Activated T-cell treated with anti-CD3 and anti-CD28 coated beads, Interleukin-2, amount 50 U/mL, for 72 hours (primary cell): ENCODE measurements at places on chromosomes 16 and 17. TPM values are rescaled to one million over a fixed set of nuclear protein-coding genes. Genes with fewer than 3 reads are reported as not detected.

HEATR3 gene
- total RNA-seq, result 19.5 TPM

ABAT gene
- 12.8 TPM for total RNA-seq

GJC1 gene
- total RNA-seq, result 4.7 TPM

POLG2 gene
- 40.7 TPM for total RNA-seq

DNAI2 gene
- total RNA-seq, result 1.4 TPM

CYB561 gene
- 10.2 TPM for total RNA-seq

DNA sequence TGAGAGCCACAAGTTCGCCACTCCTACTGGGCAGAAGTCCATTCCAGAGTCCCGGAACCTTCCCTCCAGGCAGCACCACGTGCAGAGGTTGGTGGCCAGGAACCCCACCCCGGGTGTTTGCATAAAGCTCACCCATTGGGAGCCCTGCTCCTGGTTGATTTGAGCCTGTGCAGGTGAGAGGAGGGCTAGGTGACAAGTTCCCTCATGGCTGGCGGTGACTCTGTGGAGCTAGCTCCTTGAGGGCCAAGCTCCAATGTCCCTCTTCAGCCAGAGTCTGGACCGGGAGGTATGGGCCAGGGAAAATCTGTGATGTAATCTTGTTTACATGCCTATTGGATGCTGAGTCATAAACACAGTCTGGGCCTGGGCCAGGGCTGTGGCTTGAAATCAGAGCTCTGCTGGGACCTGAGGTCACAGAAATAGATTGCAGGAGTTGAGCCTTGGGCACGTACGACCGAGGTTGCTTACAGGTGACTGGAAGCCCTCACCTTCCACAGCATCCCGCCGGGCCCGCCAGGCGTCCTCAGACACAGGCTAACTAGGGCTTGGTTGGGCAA is 118.9 kb downstream of the AATF start:
- DNase-seq, result no peak

- DNase-seq, result peak; percentile 40
These were observed 27.6 kb upstream of the PITPNA start for GRCh38 chr17:1590029-1590746.

GRCh38 chr16:71352466-71352865 is 6.1 kb upstream of the CALB2 start:
- DNase-seq, result no peak

DNA sequence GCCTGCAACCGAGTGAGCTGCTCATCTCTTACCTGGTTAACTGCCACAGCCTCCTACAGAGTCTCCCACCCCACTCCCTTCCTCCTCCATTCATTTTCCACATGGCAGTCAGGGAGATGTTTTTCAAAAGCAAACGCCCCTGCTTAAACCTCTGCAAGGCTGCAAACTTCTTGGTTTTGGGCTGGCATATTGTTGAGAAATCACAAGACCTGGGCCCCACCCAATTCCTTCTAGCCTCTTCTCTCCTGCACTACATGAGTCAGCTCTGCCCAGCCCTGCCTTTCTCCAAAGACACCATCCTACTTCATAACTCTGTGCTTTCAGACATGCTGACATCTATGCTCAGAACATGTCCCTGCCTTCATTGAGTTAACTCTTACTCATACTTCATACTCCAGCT is 136.1 kb downstream of the SPACA3 start:
- DNase-seq, result no peak

DNA sequence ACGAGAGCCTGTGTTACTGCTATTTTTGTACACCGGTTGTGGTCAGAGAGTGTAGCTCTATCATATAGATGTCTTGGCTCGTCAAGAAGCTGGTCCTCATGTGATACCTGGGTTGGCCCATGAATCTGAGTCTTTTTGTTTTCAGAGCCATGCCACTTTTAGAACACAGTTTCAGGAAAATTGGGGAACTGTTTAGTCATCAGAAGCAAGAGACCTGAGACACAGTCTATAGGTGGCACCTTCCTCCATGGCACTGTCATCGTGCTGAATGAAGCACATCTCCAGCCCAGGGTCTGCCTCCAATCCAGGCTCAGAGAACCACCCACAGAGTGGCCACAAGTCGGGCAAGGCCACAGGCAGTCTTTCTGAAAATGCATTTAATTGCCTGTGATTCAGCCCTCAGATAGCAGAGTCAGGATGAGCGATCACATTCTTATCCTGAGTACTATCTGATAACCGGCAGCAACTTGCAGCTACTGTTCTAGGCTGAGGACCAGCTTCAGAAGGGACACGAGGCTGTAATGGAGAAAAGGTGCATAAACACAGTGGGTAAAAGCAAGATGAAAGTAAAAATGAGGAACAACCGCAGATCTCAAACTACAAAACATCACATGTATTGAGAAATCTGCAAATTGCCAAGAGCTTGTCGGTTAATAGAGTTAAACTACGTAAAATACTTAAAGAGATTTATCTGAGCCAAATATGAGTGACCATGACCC is 14.2 kb upstream of the HAPSTR1 start:
- peak; percentile 50 for DNase-seq

DNA sequence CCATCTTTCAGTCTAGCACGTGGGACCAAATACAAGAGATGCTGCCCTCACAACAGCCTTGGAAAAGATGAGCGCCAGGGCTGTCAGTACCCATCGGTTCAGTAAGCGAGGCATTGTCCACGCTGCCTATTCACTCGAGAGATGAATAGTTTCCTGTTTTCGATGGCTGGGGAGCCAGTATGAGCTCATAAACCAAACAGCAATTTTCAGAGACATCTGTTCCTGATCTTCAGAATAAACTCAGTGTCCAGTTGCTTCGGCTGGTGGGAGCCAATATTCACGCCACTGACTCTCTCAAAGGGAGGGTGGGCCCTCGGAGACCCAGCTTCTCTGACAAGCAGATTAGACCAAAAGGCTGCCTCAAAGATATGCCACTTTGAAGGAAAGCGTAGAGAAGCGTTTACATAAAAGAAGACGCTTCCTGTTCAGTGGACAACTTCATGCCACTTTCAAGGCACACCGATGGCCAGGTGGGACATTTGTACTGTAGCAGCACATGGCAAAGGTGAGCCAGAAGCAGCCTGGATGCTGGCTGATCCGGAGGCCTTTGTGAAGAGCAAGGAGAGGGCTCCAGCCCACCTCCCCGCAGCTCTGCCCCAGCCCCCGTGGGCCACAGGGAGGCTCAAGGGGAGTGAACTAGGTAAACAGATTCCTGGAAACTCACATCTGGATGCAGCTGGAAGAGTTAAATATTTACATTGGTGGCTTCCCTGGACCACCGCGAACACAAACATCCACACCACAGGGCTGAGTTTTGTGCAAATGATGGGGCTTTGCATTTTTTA is 6.0 kb downstream of the TIMM22 start:
- no peak for DNase-seq

GRCh38 chr16:48350736-48351135 is 34.5 kb downstream of the SIAH1 start:
- DNase-seq, result peak; percentile 40

- peak; percentile 21 for DNase-seq
These were observed 942 bp downstream of the LDAF1 start for GRCh38 chr16:21159281-21159951.

DNA sequence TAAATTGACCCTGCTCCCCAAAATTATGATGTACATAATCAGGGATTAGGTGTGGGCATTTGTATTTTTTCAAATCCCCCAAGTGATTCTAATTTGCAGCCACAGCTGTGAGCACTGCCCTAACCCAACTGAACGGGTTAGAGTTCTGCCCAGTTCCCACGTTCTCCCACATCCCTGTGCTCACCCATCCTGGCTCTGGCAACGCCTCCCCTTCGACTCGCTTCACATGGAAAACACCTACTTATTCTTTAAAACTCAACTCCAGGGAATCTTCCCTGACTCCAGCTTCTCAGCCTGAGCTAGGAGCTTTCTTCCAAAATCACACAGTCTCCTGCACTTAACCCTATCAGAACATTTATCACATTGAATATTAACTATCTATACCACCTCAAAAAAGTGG is 17.6 kb upstream of the C16orf82 start:
- DNase-seq, result no peak

DNA sequence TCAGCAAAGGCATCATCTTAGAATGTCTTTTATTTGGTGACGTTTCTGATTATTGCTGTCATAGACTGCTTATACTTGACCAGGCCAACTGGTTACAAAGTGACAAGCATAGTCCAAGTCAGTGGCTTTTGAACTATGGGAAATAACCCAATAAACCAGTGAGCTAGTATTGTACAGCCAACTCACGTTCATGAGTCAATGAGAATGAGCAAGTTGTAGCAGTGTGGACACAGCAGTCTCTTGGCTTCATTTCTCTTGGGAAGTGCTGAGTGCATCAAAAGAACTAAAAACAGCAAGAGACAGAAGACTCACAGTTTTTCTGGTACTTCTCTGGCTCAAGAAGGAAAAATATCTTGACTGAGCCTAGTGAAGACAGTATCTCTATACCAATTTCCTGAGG is 36.9 kb upstream of the CRISPLD2 start:
- DNase-seq, result no peak

DNA sequence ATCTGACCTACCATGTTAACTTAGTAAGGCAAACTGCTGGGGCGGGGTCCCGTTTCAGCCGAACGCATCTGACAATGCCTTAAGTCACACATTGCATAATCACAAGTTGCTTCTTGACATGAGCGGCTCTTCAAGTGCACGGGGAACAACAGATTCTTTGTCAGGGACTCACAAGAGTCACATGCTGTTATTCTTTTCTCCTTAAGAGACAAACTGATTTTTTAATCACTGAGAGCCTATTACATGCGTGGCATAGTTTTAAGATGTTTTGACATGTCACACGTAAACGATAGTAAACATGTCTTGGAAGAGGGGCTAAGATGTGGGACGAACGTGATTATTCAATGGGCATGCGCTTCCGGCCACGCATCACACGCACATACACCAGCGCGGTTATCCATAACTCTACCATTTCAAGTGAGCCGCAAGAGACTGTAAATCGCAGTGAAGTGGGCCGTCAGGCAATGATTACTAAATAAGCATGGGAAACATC is 63.4 kb downstream of the ADCY9 start:
- DNase-seq, result no peak

GRCh38 chr16:83994703-83995102 is 26.7 kb downstream of the NECAB2 start:
- no peak for DNase-seq

DNA sequence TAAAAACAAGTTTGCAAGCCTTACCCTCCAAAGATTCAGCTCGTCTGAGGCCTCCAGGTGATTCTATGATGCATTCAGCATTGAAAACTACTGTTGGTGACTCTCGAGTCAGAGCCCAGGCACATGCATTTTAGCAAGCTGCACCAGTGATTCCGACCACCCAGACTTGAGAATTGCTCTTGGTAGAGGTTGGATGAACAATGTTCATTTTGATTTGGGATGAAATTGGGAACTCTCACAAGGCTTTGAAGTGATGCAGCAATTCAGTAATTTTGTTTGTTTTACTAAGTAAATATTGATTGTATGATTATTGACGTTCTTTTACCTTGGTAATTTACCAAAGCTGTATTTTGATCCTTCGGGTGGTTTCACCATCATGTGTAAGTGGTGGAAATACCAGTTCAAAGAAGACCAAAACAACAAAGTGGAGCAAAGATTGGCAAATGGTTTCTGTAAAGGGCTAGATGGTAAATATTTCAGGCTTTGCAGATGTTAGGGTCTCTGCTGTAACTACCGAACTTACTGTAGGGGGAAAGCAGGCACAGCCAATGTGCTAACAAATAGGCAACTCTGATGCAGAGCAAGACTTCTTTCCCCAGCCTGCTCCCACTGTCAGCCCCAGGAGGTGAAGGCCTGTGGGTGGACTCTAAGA is 11.8 kb downstream of the ALDH3A2 start:
- no peak for DNase-seq

GRCh38 chr17:81002013-81002384 is 10.4 kb downstream of the CHMP6 start:
- no peak for DNase-seq

- no peak for DNase-seq
These were observed 86.4 kb downstream of the IRX3 start for GRCh38 chr16:54200161-54200534.

DNA sequence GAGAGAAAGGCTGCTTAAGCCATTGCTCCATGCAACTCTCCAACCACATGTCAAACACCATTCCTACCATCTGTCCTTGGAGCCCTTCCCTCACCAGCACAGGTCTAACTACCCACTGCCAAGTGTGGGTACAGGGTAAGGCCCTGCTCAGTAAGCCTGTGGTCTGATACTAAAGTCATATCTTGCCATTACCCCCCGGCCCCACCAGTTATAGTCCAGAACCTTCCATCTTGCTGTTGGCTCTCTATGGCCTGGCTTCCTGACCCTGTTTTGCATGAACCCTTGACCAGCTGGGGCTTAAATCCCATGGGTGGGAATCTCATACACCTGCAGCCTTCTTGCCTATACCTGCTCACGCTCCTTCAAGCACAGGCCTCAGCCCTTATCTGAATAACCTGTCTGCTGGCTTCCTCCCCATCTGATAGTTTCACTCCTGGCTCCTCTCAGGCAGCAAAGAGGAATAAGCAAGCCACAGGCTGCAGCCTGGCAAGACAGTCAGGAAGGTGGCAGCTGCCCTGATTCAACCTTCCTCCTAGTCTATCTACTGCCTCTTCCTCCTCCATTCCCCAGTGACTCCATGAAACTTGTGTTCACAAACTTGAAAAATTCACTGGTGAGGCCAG is 64.1 kb downstream of the ZFHX3 start:
- no peak for DNase-seq

GRCh38 chr16:47574091-47575054 is 113.2 kb downstream of the PHKB start:
- peak; percentile 59 for DNase-seq
